HS-5 (cell line): ENCODE measurements at places on chromosomes 2 and 18.

DNA sequence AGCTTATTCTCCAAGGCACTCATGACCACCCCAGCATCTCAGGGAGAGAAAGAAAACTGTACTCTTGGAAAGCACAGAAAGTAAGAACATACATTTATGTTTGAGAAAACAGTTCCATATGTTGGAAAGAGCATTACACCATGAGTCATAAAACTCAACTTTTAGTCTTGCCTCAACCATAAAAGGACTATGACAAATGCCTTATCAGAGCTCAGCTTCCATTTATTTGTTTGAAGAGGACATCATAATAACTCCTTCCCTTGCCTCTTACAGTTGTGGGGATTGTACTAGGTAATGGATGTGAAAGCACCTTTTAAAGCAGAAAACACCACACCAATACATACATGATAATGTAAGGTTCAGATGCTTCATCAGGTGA, 370.8 kb downstream of the LNPK start:
- DNase-seq: peak; percentile 45

DNA sequence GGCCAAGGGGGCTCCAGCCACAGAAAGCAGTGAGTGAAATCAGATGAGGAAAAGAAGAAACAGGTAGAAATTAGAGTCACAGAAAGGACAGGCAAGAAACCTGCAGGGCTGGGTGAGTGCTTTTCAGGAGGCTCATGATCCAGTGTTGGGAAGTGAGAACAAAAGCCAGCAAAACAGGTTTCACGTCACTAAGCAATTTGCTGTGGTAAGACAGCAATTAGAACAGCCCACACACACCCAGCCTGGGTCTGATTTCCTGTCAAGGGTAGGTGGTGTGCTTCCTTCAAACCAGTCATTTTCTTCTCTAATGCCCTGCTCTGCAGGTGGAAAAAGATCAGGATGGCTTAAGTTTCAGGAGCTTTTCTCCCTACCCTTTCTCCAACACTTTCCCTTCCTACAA, 52.9 kb upstream of the XDH start:
- DNase-seq: no peak

DNA sequence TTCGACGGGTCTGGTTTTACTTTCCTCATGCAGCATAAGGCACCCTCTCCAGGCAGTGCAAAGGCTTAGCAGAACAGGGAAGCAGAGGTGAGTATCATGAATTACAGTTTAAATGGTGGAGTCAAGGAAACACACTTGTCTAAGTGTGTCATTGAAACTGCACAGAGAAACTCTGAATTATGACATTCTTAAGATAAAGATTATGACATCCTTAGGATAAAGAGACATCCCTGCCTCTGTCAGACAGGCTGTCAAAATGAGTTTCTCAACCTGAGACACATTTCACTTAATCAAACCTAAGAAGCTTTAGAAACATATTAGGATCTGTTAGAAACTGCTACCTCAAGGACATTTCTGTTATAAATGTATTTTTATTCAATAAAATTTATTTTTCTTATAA, 113.2 kb downstream of the DHRS9 start:
- DNase-seq: no peak

DNA sequence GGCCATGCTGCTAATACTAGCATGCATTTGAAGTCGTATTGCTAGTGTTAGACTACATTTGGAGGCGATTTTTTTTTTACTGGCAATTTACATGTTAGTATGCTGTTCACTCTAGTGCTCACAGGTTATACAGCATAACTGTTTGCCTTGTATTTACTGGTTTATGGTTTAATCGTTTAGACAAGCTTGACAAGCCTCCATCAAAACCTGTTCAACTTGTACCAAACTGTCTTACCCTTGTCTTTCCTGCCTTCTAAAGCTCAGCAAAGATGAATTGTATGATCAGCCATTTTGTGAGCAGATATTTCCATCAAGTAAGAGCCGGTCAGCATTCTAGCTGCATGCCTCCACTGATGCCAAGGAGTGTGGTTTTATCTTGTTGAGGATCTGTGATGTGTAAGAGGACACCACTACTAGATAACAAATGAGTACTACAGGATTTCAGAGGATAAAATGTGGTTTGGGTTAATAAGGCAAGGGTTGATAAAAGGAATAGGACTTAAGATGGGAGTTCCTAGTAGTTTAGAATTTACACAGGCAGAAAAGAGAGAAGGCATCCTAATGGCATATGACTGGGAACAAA, 68.4 kb upstream of the ITM2C start:
- no peak for DNase-seq

GRCh38 chr2:241033336-241033987, 35.0 kb downstream of the SNED1 start:
- no peak for DNase-seq

DNA sequence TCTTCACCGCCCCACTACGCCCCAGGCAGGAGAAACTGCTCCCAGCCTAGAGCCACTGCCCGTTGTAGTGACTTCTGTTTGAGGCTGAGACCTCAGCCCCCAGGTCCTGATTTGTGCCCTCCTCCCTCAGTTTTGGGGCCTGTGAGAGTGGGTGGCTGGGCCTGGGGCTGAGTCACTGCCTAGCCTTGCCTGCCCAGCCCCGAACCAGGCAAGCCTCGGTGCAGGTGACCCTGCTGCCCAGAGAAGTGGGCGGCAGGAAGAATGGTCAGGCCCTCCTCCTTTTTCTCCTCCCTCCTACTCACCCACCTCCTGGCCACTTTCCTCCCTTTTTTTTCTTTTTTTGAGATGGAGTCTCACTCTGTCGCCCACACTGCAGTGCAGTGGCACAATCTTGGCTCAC, 66.6 kb downstream of the ZFP36L2 start:
- DNase-seq: no peak

DNA sequence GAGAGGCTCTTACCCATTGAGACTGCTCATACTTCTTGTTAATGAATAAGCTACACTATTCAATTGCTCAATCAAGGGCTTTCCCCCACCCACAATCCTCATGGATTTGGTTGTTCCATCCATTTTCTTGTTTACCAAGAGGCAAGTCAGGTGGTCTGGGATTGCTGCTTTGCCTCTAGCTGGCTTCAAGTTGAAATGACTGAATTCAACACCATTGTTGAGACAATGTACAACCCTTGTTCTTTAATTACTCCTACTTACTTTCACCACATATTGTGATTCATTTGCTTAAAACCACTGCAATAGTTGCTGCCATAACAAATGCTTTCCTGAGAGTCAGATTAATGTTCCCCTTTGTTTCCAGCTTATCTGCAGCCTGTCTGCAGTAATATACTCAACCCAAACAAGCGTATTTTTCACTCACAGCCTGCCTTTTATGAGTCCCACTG, 532.2 kb downstream of the RIT2 start:
- DNase-seq: no peak

GRCh38 chr2:29995241-29995640, 73.9 kb upstream of the ALK start:
- no peak for DNase-seq

DNA sequence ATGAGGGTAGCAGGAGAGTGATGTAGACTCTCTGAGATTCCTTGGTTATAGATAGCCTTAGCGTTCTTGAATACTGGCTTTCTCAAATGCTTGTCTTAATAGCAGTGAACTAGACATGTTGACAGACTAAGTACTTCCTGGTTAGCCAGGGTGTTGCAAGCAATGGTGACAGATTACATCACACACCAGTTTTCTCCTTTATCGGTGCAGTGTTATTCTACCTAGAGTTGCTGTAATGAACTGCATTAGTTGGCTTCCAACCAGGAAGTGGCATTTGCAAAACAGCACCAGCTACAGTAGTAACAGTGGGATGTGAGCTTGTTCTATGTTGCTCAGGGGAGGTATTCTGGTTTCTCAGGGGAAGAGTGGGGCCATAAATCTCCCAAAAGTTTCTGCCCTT, 582.2 kb upstream of the DDX18 start:
- DNase-seq: no peak

- no peak for DNase-seq
Measured at GRCh38 chr2:159539701-159540100, 76.6 kb downstream of the BAZ2B start.

GRCh38 chr18:12656938-12657683, 796 bp downstream of the SPIRE1 start:
- DNase-seq: no peak

GRCh38 chr2:208657468-208657867, 250.9 kb downstream of the PTH2R start:
- DNase-seq: no peak

DNA sequence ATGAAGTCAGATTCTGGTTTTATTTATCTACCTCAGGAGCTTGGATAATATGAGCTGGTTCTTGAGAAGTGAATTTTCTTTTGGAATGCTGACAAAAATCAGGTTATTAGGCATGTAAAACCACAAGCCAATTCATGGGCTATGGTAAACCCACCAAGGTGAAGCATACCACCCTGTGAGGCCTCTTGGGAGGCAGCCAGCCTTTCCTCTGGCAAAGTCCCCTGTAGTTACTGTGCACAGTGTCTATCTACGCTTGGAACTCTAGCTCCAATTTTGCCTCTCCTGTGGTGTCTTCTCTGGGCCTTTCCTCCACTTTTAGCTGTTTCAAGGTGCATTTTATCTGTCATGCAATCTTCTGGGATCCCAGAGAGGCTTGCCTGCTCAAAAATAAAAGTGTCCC, 242.7 kb upstream of the ZSWIM2 start:
- DNase-seq: no peak

GRCh38 chr2:127645395-127646291, at the start of gene GPR17:
Gene GPR17, plus strand, starts transcription at chr2:127646153. Its CDS starts 4,583 bp downstream, at chr2:127650736.
- no peak for DNase-seq

DNA sequence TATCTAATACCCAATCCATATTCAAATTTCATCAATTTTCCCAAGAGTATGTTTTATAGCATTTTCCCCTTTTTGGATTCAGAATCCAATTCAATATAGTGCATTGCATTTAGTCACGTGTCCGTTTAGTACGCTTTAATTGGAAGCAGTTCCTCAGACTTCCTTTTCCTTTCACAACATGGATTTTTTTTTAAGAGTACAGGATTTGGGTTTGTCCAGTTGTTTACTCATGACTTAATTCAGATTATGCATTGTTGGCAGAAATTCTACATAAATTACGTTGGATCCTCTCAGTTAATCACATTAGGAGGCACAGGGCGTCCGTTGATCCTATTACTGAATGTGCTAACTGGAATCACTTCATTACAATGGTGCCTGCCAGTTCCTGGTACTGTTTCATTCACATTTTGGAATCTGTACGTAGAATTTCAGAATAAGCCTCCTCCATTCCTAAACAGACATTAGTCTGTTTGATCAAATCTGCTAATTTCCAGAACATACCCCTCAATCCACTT, 70.0 kb upstream of the ATIC start:
- no peak for DNase-seq

GRCh38 chr2:88010136-88010535, 6.2 kb downstream of the RNU2-63P start:
- no peak for DNase-seq

- no peak for DNase-seq
Measured at GRCh38 chr18:53755914-53756609, 468.4 kb downstream of the MBD2 start.

GRCh38 chr2:234334756-234335155, 162.1 kb downstream of the ARL4C start:
- DNase-seq: no peak

- DNase-seq: no peak
Measured at GRCh38 chr2:232455426-232456255, at the start of gene ALPI. Gene ALPI, plus strand, starts transcription at chr2:232456153. Its CDS starts 47 bp downstream, at chr2:232456200.

DNA sequence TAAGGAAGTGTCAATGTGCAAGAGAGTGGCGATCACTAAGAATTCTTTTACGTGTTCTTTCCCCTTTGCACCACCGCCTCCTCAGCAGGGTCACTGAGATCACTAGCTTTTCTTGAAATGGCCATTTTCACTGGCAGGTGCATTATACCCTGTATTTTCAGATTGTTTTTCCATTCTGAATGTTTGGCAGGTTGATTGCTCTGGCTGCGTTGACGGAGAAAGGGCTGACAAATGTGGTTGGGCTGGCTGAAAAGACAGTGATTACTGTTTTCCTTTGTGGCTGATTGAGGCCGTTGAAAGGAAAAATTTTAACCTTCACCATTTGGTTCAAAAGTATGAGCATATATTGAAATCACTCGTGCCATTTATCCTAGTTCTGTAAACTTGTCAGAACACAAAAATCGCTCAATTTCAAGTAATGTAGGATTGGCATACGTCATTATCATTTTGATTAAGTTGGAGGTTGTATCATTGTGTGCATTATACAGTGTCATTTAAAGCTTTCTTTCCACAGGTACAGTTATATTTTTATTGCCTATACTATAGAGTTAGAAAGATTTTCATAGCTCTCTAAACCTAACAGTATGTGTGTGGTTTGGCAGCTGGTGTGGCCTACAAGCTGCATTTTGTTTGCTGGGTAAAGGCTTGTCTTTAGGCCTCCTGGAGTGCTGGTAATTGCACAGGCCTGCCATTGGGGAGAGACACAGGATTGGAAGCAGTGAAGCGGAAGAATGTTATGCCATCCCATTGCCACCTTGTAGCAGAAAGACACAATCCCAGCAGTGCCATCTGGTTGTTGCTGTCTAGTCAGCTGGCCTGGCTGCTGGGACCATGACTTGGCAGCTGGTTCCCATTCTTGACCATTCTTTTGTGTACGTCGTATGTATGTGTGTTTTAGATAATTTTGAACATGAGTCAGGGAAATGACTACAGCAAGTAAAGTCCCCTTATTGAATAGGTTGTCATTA, 36.7 kb downstream of the DYNC1I2 start:
- no peak for DNase-seq

- no peak for DNase-seq
Measured at GRCh38 chr18:13316063-13316462, 97.5 kb downstream of the LDLRAD4 start.
